ENCODE measurements at places on chromosomes 13 and 19. TPM values are rescaled to one million over a fixed set of nuclear protein-coding genes. Genes with fewer than 3 reads are reported as not detected.

Gene PSG7
- not detected for total RNA-seq

Gene SULT2A1
- total RNA-seq = not detected

Gene MBD3L5
- not detected for total RNA-seq

Gene SIGLEC9
- 0.14 TPM for total RNA-seq

Gene ZNF132
- 4.8 TPM for total RNA-seq

Gene AP1M1
- 98.9 TPM for total RNA-seq

Gene TRIP10
- 31.2 TPM for total RNA-seq

Gene ZNF99
- total RNA-seq = under 0.01 TPM

GRCh38 chr13:29498426-29499040, 97.0 kb downstream of the SLC7A1 start:
- DNase-seq = no peak

DNA sequence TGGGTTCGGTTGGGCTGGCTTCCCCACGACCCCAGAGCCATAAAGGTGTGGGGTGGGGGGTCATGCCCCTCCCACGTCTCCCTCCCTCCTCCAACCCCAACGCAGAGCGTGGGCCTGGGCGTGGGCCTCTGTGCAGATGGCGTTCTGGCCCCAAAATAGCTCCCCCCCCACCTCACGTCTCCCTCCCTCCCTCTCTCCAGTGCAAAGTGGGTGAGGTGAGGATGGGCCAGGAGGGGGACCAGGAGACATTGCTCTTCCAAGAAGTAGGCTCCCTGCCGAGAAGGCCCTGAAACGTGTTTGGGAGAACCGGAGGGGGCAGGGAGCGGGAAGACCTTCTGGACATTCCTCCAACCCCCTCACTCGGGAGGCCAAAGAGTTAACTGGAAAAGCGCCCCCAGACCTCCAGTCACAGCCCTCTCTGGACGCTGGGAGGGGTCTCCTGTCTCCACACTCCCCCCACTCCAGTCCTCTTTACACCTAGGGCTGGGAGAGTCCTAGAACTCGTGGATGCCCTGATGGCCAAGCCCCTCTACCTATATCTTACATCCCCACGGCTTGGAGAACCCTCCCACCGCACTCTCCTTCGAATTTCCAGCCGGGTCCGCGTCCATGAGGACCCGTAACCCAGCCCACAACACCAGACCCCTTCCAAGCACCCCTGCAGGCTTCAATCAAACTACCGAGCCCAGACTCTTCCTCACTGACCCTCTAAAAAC, 855 bp downstream of the UNC13A start:
- no peak for DNase-seq

DNA sequence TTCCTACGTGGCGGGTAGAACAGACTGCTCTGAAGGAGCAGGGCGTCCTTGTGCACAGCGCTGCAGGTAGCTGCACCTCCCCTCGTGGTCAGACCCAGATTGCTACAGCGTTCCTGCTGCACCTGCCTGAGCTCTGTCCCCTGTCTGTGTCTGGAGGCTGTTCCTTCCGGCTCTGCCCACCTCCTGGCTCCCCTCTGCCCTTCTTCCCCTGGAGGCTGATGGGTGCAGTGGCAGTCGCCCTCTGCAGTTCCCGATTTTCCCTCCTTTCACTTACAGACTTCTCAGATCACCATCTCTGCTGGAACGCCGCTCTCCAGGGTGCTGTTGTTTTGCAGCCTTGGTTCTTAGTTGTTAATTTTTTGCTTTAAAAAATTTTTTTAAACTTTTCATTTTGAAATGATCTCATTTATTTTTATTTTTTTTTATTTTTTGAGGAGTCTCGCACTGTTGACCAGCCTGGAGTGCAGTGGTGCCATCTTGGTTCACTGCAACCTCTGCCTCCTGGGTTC, 53.6 kb downstream of the SMARCA4 start:
- DNase-seq = no peak

DNA sequence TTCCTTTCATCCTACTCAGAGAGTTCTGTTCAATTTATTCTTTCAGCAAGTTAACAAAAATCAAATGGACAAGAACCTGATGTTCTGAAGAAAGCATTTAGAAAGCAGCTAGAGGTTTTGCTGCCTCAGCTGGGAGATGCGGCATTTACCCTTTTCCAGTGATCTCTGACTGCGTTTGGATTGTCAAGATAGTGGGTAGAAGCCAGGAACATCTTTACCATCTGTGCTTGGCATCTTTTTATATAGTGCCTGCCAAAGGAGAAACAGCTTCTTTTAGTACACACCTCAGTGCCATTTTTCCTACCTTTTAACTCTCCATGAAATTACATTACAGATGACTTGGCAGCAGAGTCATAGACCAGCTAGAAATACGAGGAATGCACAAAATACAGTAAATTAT, 680.8 kb downstream of the SLITRK1 start:
- DNase-seq = no peak

DNA sequence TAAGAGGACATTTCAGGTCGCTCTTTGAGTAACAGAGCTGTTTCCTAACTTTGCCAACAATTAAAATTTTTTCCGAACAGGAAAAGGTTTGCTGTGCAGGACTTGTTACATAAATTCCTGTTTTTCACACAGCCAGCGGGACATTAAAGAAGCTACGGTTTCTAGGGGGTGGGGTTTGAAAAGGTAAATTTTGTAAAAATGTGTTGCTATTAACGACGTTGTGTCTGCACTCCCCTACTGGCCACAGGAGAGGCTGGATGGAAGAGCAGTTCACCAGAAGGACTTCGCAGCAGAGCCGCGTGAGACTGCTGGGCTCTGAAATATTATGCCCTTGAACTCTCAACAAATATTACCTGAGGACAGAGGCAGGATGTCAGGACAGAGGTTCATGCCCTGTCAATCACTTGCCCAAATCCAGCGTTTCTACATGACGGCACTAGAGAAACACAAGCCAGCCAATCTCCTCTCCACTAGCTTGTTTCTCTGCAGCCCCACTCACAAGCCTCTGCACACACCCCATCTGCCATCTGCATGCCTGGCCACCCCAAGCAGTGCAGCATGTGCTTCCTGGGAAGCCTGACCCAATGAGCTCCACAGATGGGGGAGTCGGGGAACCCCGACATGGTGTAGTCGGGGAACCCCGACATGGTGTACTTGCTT, 102.0 kb downstream of the FOXO1 start:
- DNase-seq = no peak

- DNase-seq = no peak
Measured at GRCh38 chr19:33471111-33471996, 50.2 kb downstream of the PEPD start.

DNA sequence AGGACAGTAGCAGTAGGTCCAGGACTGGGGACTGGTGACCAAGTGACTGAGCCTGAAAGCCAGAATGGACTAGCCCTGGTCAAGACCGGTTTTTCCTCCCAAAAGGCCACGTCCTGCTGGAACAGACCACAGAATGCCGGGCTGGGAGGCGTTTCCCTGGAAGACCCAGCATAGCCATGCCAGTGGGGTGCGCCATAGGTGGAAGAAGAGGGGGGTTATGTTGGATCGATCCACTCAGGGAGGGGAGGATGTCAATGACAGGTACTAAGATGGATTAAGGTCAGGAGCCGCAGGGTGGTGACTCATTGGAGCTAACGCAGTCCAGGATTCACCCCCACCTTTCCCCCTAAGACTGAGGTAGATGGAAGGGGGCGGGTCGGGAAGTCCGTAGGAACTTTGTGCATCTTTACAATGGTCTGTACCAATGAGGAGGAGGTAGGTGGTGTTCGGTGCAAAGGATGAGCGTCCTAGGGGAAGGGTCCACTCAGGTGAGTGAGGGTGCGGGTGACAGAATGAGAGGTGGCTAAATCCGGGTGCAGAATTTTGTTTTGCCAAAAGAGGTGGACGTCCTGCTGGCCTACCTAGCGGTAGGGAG, 21.0 kb downstream of the VASP start:
- DNase-seq = no peak

GRCh38 chr19:575527-576506, 3.4 kb downstream of the BSG start:
- no peak for DNase-seq

- peak; percentile 56 for DNase-seq
Measured at GRCh38 chr19:17405250-17406045, at the start of gene BST2. Gene BST2, minus strand, starts transcription at chr19:17405630. Its CDS starts 55 bp downstream, at chr19:17405575.

- no peak for DNase-seq
Measured at GRCh38 chr13:113152984-113153809, 5.3 kb upstream of the PROZ start.

GRCh38 chr13:95948656-95949055, 104.5 kb downstream of the UGGT2 start:
- no peak for DNase-seq

GRCh38 chr13:112069061-112069844, 2.3 kb downstream of the SOX1 start:
- DNase-seq = no peak

- DNase-seq = no peak
Measured at GRCh38 chr13:21348488-21349120, 110.5 kb downstream of the ZDHHC20 start.

GRCh38 chr19:10604460-10604980, 17.4 kb upstream of the AP1M2 start:
- no peak for DNase-seq

DNA sequence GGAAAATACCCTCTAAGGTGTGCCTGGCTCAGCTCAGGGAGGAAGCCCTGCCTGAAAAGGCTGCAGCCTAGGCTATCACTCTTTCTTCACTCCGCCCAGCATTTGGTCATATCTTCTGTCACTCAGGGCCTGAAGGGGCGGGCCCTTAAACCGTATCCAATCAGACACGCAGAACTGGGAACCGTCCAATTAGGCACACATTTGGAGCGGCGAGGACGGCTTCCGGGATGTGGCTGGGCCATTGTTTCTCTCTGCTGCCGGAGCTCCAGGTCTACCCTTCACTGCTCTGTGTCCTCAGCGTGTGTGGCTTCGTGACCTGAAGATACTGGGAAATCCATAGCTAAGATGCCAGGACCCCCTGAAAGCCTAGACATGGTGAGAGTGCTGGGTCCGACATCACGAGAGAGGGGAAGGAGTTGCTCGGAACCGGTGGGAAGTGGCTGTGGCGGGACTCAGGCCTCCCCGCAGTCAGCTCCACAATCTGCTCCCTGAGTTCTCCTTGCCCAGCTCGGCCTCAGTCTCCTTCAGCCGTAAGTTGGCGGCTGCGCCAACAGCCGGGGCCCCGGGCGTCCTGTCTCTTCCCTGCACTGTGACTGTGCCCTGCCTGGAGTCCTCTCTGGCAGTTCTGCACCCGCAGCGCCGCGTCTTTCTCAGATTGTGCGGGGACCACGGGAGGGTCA, at the start of gene ZNF493:
Gene ZNF493, plus strand, starts transcription at position 241 of the 680 bp plus-strand sequence. Its CDS starts 105 bp downstream, at position 346.
- peak; percentile 74 for DNase-seq

DNA sequence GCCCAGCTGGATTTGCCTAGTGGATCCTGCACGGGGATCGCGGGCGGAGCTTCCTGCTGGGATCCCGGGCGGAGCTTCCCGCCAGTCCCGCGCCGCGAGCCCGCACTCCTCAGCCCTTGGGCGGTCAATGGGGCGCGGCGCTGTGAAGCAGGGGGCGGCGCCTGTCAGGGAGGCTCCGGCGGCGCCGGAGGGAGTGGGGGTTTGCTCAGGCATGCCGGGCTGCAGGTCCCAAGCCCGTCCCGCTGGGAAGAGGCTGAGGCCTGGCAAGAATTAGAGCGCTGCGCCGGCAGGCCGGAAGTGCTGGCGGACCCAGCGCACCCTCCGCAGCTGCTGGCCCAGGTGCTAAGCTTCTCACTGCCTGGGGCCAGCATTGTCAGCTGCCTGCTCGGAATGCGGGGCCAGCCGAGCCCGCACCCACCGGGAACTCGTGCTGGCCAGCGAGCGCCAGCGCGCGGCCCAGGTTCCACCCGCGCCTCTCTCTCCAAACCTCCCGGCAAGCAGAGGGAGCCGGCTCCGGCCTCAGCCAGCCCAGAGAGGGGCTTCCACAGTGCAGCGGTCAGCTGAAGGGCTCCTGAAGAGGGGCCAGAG, 119.6 kb downstream of the PRR20E start:
- DNase-seq = no peak

DNA sequence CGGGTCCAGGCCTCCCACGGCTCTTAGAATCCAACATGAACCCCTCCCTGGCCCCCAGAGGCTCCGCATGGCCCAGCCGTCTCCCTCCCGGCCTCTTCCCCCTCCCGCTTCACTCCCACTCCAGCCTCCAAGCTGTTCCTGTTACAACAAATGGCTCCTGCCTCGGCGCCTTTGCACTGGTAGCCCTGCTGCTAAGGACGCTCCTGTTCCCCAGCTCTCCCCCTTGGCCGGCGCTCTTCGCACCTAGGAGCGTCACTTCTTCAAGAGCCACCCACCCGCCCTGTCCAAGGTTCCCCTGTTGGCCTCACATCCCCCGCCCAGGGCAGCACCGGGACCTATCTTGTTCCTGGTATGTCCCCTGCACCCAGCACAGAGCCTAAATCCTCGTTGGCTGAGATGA, 9.4 kb downstream of the CCDC124 start:
- DNase-seq = no peak

- peak; percentile 79 for DNase-seq
Measured at GRCh38 chr19:4870025-4870700, 2.7 kb upstream of the PLIN3 start.

GRCh38 chr13:100835695-100836094, 161.1 kb upstream of the TMTC4 start:
- no peak for DNase-seq

- DNase-seq = peak; percentile 86
Measured at GRCh38 chr13:44710576-44710975, 134.4 kb upstream of the TSC22D1 start.
